ENCODE measurements at places on chromosomes 13 and 19.
A peak's percentile ranks its signal among the peaks of the same experiment; 100 is the strongest.

DNA sequence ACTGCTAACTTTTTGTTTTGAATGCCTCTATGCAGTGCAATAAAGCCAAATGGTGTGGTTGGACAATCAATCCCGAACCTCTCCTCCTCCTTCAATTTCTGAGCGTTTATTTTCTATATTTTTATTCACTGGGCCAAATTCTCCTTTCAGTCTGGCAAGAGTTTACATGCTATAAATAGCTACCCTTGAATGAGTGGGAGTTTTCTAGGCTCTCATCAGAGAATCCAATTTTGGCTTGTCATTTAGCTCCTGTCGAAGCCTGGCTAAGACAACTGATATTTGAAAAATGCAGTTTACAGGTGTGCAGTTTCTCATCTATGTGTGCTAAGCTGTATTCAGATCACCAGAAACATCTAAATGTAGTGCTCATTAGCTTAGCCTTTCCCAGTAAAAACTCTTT lies 61.8 kb downstream of the OLFM4 start:
- DNase-seq: no peak

GRCh38 chr19:29668746-29669609 lies 3.7 kb downstream of the PLEKHF1 start:
- no peak for DNase-seq

- DNase-seq: no peak
Measured at GRCh38 chr19:35177377-35178274, 23.1 kb downstream of the FXYD5 start.

DNA sequence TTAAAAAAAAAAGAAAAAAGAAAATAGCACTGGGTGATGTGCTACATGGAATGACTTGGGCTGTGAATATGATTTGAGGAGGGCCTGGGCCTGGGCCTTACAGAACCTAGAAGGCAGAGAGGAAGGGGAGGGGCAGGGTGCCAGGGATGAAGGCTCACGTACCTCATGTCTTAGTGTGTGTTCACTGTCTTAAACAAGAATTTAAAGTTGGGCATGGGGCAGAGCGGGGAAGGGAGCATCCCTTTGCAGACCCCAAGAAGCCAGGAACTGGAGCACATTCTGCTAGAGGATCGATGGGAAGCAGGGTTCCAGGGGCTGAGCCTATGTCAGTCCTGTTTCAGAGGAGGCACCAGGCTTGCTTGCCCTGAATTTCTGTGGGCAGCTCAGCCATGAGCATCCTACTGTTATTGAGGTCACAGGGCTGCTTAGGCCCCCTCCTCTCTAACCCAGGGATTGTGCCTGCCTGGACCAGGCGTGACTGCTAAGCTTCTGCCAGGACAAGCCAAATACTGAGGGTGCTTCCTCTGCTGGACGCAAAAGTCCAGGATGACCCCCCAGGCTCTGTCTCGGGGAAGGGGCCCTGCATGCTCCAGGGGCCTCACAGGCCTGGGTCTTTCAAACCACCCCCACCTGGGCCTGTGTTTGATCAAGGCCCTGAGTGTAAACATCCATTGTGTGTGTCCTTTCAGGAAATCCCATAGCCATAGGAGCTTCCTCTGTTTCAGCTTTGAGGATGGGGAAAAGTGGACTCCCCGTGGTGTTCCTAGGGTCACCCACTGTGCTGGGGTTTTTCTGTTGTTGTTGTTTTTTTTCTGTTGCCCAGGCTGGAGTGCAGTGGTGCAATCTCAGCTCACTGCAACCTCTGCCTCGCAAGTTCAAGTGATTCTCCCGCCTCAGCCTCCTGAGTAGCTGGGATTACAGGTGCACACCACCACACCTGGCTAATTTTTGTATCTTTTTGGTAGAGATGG lies 4.8 kb downstream of the LSR start:
- peak; percentile 89 for DNase-seq

- DNase-seq: no peak
Measured at GRCh38 chr13:20404488-20405222, 121.0 kb downstream of the CRYL1 start.

- no peak for DNase-seq
Measured at GRCh38 chr13:76472916-76473315, 413.3 kb downstream of the KCTD12 start.

DNA sequence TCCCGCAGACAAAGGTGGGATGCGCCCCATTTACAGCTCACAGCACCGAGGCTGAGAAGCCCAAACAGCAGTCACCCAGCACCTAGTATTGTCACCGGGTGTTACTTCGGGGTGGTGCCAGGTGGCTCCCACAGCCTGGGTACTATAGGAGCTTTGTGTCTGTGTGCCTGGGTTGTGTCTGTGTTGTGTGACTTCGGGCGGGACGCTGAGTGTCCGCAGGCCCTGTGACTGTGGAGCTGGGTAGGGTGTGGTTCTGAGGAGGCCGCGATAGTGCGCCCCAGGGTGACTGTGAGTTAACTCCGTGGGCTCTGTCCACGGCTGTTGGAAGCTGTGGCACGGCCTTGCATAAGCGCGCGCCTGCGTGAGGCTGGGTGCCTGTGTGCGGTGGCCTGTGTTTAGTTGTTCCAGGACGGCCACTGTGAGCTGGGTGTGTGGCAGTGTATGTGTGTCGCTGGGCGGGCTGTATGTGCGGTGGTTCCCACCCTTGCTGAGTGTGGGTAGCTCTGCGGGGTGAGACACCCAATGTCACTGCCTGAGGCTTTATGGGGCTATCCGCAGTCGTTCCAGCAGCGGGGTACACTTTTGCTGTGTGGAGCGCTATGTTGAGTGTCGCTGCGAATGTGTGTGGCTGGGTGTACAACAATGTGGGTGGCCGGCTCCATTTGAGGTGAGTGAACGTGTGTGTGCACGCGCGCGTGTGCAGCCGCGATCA lies 559 bp upstream of the SSBP4 start:
- DNase-seq: peak; percentile 68

DNA sequence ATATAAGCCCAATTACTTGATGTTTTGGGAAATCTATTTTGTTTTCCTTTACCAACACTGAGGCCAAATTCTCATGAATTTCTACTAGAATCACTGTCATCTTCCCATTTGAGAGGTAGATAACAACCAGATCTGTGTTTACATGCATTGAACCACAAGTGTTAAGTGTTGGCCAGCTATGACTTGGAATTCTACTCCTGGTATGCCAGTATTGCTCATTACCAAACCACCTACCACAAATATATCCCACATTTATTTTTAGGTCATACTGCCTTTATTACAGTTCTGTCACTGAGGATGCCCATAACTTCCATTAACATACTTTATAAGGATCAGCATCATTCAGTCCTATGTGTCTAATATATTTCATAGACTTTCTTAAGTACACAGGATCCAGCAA lies 328.9 kb downstream of the DIAPH3 start:
- DNase-seq: no peak

GRCh38 chr19:19444681-19445155 lies 39.2 kb downstream of the GATAD2A start:
- DNase-seq: no peak

DNA sequence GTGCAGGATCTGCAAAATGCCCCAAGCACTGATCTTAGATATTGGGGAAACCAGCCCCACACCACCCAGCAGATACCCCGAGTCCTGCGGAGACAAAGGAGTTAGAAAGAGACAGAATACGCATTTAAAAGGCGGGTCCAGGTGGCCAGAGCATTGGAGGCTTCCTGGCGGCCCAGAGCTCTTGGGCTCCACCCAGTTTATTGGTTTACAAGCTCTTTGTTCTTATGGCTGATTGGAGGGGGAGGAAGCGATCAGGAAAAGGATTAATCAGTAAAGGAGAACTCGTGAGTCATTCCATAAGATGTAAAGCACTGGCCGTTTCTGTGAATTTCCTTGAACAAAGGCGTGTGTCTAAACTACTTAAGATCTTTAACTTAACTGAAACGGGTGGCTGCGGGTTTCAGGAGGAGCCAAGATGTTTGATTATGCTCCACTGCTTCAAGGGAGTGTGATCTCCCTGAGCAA lies 926 bp downstream of the ZNF587 start:
- peak; percentile 66 for DNase-seq

DNA sequence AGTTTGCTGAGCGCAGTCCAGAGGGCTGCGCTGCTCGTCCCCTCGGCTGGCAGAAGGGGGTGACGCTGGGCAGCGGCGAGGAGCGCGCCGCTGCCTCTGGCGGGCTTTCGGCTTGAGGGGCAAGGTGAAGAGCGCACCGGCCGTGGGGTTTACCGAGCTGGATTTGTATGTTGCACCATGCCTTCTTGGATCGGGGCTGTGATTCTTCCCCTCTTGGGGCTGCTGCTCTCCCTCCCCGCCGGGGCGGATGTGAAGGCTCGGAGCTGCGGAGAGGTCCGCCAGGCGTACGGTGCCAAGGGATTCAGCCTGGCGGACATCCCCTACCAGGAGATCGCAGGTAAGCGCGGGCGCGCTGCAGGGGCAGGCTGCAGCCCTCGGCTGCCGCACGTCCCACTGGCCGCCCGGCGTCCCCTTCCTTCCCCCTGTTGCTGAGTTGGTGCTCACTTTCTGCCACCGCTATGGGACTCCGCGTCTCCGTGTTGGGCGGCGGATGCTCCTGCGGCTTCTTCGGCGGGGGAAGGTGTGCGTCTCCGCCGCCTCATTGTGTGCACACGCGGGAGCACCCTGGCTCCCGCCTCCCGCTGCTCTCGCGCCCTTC lies 772 bp downstream of the GPC6 start:
- peak; percentile 88 for DNase-seq

DNA sequence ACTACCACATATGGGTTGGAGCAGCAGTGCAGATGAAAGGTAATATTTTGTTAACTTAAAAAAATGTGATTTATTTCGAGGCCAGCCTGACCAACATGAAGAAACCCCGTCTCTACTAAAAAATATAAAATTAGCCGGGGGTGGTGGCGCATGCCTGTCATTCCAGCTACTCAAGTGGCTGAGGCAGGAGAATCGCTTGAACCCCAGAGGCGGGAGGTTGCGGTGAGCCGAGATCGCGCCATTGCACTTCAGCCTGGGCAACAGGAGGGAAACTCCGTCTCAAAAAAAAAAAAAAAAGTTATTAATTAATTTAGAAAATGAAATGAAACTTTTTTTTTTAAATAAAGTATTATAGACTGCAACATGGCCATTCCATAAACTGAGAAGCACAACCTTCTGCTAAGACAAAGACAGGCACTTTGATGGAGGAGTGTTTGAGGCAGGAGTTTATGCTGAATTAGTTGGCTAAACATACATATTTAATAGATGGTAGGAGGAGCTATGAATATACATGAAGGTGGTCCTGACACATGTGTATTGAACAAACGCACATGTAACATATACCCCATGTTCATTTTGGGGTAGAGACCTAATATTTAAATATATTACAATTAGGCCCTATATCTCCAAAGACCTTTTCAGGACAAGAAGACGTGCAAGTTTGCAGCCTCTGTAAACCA lies 1485.3 kb upstream of the MIR17HG start:
- no peak for DNase-seq

- no peak for DNase-seq
Measured at GRCh38 chr13:75151081-75151643, 330.8 kb downstream of the TBC1D4 start.

DNA sequence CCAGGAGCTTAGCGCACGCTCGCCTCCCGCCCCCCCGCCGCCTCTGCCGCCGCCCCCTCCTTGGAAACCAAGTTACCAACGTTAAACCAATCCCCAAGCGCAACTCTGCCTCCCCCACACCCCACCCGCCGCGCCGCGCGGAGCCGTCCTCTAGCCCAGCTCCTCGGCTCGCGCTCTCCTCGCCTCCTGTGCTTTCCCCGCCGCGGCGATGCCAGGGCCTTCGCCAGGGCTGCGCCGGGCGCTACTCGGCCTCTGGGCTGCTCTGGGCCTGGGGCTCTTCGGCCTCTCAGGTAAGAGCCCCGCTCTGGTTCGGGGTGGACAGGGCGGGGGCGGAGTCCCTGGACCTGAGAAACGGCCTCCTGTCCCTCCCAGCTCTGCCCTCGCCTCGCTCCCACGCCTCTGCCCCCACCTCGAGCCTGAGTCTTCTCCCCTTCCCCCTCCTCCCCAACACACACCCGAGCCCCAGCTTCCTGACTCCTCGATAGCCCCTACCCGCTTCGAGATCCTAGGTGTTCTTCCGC lies at the start of gene ICAM5:
TSS of gene ICAM5 (plus strand) at position 117 of the 521 bp plus-strand sequence. CDS start at position 209, 92 bp downstream.
- DNase-seq: peak; percentile 67

DNA sequence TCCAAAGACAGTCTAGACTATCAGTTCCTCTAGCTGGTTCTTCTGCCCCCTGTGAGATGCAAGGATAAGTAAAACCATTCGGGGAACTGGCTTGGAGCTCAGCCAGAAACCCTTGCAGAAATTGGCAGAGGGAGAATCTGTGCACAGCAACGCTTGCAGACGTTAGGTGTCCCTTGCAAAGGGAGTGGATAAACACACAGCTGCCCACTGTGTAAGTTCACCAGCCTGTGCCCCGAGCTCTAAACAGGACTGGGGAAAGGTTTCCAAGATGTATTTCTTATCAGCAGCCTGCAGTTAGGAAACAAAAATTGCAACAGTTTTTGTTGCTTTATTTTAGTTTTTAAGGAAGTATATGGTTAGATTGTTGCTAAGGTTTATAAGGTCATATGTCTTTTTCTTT lies 19.0 kb upstream of the ADGRE1 start:
- no peak for DNase-seq

GRCh38 chr13:107900775-107901174 lies 314.6 kb downstream of the LIG4 start:
- DNase-seq: no peak

DNA sequence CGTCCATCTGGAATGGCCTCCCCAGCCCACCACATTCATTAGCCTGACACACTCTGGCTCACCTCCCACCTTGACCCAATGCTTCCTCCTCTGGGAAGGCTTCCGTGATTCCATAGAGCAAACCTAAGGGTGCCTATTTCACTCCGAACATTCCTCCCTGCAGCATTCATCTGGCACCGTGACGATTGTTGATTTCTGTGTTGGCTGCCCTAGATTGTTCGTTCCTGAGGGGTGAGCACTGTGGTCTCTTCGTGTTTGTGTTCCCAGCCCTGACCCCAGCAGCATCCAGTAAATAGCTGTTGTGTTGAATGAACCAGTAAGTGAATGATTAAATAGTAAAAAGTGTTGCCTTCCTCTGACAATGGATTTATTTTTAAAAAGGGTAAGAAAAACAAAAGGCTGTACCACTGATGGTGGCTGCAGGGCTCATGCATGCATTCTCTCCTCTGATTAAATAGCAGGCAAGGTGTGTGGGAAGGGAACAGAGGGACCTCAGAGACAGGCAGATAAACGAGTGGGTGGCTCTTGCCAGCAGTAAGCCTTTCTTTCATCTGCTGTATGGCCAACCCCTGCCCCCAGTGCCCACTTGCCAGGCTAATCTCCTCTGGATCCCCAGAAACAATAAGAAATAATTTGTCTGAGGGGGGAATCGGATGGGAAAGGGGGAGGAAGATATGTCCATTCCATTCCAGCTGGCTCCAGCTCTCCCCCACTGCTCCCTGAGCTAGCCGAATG lies 48.4 kb upstream of the CACNA1A start:
- DNase-seq: no peak

- DNase-seq: no peak
Measured at GRCh38 chr13:34290661-34291060, 472.7 kb downstream of the RFC3 start.

GRCh38 chr19:5063873-5064645 lies 95.1 kb downstream of the KDM4B start:
- DNase-seq: no peak
